Hepatic stellate cell (primary cell): ENCODE measurements at places on chromosomes 13 and 19.

DNA sequence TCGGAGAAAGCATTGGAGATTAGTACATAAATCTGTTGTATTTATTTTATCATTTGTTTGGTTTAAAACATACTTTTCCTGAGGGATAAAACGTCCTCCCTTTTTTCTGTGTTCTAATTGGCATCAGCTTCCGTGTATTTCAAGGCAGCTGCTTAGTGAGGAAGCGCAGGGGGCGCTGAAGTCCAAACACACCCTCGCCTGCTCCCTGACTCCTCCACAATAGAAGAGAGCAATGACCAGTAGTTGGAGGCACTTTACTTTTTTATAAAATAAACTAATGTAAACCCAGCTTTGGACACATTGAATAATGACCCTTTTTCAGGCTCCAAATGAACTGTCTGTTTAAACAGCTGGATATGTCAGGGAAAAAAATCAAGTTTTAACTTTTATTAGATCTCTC is 79.9 kb downstream of the RNASEH2B start:
- no peak for DNase-seq

DNA sequence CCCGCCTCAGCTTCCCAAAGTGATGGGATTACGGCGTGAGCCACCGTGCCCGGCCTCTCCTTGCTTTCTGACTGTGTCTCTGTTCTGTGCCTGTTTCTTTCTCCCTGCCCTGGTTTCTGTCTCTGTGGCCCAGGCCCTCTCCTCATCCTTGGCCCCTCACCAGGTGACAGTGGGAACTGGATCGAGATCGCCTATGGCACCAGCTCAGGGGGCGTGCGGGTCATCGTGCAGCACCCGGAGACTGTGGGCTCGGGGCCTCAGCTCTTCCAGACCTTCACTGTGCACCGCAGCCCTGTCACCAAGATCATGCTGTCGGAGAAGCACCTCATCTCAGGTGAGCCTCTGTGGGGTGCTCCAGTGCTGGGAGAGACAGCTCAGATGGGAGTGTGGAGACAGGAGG is 9.9 kb downstream of the SHKBP1 start:
- DNase-seq, result no peak

- no peak for DNase-seq
Measured at GRCh38 chr19:46330319-46330918, 16.5 kb upstream of the PPP5C start.

GRCh38 chr13:99894840-99895443 is 76.6 kb downstream of the ZIC5 start:
- DNase-seq, result no peak

DNA sequence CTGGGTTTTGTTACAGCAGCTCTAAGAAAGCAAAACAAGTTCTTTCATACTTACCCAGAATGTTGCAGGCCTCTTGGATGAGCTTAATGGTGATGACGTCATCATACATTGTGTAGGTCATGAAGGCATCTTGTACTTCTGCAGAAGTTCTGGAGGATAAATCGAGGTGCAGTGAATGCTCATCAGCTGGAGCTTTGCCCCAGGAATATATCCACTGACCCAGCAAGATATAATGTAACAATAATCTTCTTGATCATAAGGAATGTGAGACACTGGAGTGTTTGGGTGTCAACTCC is 63.0 kb downstream of the C13orf42 start:
- DNase-seq, result no peak

DNA sequence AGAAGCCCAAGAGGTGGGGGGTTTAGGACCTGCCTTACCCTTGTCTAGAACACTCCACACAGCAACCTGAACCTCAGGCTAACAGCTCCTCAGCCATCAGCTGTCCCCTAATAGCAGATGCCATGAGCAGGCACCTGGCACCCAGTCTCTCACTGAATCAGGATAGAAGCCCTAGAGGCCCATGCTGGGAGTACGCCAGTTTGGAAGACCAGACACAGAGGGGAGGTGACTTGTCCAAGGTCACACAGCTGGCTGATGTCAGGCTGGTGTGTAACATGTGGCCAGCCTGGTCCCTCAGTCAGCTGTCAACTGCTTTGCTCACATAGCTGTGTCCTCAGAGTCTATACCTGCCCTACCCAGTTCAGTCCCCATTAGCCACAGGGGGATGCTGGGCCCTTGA is 12.8 kb upstream of the SAMD1 start:
- DNase-seq, result no peak

- peak; percentile 40 for DNase-seq
Measured at GRCh38 chr13:110254151-110254679, 52.7 kb downstream of the COL4A1 start.

GRCh38 chr19:45121827-45122345 is 28.9 kb downstream of the PPP1R37 start:
- DNase-seq, result no peak

GRCh38 chr19:29636553-29637360 is 28.5 kb upstream of the PLEKHF1 start:
- no peak for DNase-seq

DNA sequence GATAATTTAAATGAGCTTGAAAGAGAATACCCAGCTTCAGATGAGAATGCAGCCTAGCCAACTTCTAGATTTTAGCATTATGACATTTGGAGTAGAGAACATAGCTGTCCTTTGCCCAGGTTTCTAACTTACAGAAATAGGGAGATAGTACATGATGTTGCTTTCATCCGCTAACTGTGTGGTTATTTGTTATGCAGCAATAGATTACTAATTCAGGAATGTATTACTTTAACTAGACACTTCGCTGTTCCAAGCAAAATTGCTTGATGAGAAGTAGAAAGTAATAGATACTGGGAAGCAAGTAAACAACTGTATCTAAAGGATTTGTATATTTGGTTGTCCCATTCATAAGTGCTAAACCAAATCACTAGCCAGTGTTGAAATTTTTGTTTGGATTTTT is 790.9 kb upstream of the PRR20A start:
- no peak for DNase-seq

GRCh38 chr13:110789871-110790270 is 76.4 kb downstream of the ING1 start:
- DNase-seq, result no peak

- no peak for DNase-seq
Measured at GRCh38 chr19:35901854-35902661, at the start of gene HCST. TSS of gene HCST (plus strand) at chr19:35902529. CDS start at chr19:35902594, 65 bp downstream.

- DNase-seq, result no peak
Measured at GRCh38 chr13:40230833-40231266, 435.6 kb downstream of the FOXO1 start.

GRCh38 chr13:26423629-26424028 is 133.9 kb upstream of the WASF3 start:
- DNase-seq, result no peak

DNA sequence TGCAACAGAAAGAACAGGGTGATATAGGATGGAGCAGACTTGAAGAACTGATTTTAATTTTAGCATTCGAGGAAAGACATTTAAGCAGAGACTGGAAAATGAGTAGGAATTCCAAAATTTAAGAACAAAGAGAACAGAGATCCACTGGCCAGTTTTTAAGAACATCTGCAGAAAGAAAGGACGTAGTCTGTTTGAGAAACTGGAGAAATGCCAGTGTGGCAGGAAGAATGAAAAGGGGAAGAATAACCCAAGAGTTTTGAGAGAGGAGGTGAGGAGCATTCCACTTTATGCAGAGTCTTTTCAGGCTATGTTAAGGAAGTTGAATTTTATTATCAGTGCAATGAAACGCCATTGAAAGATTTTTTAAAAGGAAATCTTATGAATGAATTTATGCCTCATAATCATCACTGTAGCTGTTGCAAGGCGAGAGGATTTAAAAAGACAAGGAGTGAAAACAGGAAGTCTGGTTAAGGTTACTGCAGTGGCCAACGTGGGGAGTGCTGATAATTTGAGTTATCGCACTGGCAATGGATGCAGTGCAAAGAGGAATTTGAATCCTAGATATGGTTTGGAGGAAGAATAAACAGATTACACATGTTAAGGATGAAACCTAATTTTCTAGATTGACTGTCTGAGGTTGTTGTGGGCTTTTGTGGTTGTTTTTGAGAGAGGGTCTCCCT is 253.8 kb downstream of the DACH1 start:
- DNase-seq, result no peak

DNA sequence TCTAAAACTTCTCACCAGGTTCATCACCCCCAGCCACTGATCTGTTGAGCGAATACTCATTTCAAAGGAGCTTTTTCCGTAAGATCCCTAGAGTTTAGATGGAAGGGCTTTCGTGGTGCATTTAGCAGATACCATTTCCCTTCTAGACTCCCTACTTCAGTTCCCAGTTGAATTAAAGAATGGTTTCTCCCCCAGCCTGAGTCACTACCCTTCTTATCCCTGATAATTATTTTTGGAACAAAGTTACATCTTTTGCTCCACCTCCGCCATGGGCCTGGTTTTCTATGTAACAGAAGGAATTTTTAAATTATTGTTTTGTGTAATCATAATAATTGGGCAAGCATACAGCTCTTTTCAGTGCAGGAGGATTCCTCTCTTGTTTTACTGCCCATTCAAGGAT is 22.0 kb downstream of the USPL1 start:
- DNase-seq, result peak; percentile 13

DNA sequence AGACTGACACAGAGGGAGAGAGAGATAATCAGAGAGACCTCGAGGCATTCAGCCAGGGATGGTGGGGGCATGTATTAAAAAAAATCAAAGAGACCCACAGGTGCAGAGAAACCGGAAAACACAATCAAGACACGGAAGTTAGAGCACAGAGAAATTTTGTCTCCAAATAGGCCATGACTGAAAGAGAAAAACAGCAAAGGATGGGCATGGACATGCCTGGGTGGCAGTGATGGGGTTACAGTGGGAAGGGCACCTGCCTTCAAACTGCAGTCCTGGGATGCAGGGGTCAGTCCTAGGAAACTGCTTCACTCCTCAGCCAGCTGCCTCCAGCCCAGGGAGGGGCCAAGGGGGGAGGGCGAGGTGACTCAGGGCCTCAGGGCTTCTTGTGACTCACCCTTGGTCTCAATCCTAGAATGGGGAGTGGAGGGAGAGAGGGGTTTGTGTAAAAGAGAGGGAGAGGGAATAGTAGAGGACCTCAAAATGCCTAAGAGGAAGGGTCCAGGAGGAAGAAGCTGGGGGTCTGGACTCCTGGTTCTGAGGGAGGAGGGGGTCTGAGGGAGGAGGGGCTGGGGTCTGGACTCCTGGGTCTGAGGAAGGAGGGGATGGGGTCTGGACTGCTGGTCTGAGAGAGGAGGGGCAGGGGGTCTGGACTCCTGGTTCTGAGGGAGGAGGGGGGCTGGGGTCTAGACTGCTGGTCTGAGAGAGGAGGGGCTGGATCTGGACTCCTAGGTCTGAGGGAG is 3.6 kb upstream of the KCNN4 start:
- DNase-seq, result peak; percentile 84
